GM19239 (cell line): ENCODE measurements at places on chromosomes 3 and 15.

DNA sequence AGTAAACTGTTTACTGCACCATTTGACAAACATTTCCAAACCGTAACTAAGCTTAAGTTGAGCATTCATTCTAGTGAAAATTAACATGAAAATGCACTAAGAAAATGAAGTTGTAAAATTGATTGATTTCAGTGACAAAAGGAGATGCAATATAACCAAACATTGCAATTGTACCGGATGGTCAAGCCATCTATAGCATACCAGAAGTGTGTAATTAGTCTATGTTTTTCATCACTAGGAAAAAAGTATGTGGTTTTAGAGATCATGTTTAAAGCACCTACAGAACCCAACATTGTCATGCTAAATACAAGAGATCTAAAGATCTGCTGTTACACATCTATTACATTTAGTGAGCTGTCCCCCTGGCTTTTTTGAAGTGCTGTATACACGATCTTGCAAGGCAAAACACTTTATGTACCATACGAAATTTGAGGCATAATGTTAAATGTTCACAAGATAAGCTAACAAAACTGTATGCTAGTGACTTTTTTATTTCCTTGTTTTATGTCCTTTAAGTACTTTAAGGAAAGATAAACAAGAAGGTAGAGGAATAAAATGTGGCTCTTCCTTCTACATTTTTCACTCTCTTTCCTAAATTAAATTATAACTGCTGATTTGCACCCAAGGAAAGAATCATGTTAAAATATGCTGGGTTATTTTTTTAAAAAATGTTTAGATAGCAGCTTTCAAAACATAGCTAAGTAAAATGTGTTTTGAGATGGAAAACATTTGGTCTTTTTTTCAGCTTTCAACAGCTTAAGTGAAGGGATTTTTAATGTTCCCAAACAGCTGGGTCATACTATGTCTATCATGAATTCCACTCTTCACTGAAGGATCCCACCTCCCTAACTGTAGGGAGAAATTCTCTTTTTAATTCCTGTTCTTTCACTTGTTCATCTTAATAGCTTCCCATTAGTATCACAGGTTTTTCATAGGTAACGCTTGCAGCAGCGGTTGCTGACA is 498.0 kb downstream of the MECOM start:
- no peak for DNase-seq

DNA sequence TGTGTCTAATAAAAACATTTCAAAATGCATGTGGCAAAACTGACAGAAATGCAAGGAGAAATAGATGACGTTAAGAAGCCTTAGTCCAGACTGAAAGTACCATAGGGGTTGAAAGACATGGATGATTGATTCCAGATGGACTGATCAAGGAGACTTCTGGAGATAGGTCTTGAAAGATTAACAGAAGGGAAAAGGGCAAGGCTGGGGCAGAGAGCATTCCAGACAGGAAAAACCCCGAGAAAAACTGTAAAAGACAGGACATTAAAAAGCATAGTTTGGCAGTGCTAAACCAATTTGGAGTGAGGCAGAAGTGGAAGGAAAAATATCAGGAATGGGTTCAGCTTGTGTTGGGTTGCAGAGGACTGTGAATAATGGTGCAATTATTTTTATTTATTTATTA is 375.2 kb upstream of the SGO1 start:
- DNase-seq = no peak

- DNase-seq = no peak
Observed at GRCh38 chr15:99042892-99043291, 35.3 kb upstream of the PGPEP1L start.

DNA sequence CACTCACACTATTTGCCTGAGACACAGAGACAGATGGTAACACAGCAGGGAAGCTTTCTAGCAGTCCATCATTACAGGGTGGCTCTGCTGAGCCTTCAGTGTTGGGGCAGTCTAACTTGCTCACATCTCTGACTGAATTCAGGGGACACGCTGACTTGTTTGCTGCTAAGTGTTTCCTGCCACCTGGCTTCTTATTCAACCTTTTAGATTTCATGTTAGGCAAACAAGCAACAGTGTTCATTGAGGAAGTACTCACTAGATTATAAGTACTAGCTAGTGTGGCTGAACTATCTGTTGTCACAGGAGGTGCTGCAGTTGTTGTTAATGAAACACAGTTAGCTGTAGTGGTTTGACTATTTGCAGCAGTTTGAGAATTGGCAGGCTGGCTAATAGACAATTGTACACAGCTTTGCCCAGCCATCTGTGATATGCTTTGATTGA is 37.3 kb downstream of the USF3 start:
- DNase-seq = no peak

GRCh38 chr3:158313338-158313927 is 203.5 kb downstream of the RSRC1 start:
- DNase-seq = no peak

- DNase-seq = no peak
Observed at GRCh38 chr3:30516238-30516637, 90.2 kb upstream of the TGFBR2 start.

GRCh38 chr3:45317710-45318109 is 70.7 kb upstream of the LARS2 start:
- no peak for DNase-seq

DNA sequence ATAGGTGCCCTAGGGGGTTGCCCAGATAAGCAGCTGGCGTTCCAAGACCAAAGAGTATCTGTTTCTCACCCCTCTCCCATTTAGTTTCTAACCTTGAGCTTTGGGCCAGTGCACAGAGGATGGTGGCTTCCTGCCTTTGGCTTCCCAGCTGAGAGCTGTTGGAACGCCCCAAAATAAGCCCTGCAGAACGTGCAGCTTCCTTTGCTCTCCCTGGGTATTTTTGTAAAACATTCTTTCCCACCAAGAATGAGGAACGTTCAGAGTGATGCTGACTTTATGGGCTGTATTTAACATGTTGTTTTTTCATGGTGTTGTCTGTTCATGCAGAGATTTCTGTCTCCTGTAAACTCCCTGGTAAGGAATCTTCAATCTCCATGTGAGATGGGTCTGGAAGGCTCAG is 63.8 kb downstream of the LPP start:
- no peak for DNase-seq

DNA sequence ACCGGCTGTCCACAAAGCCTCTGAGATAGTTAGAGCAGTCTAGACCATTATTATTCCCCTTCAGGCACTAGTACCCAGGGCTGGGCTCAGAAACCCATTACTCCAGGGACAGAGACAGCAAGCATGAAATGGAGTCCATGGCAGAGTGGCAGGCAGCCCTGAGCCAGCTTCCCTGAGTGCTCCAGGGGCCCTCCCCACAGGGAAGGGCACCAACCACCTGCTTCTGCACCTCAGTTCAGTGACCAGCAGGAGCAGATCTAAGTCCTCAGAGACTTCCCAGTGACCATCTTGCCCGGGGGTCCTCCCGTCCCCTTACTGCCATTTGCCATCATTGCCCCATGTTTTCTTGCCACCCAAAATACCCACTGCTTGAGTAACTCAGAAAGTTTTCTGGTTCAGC is 62.0 kb downstream of the DAPK2 start:
- no peak for DNase-seq

GRCh38 chr3:120858521-120858920 is 49.5 kb upstream of the STXBP5L start:
- DNase-seq = no peak

DNA sequence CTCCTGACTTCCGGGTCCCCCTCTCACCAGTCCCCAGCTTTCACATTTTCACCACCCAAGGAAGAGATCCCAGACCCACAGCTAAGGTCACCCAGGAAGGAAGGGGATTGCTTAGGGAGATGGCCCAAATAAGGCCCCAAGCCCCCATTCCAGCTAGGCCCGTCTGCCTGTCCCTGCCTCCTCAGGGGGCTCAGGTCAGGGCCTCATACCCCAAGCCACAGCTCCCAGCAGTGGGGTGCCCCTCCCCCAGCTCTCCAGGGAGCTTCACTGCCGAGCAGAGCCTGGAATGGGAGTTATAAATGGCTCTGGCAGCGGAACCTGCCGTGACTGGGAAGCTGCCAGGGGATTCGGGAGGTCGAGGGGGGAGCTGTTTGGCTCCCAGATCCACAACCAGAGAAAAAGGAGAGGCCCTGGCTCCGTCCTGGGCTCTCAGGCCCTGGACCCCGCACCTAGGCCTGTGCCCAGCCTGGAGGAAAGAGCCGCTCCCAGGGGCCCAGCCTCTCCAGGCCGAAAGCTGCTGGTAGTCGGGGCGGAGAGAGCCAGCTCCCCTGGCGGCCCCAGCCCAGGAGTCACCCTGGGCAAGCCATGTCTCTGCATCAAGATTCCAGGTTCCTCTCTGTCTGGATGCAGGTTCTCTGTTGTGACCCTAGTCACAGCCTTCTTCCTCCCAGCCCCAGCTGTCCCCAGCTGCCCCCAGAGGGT is 550 bp downstream of the CCDC9B start:
- DNase-seq = no peak

- DNase-seq = no peak
Observed at GRCh38 chr15:57335293-57335715, 41.0 kb upstream of the CGNL1 start.

DNA sequence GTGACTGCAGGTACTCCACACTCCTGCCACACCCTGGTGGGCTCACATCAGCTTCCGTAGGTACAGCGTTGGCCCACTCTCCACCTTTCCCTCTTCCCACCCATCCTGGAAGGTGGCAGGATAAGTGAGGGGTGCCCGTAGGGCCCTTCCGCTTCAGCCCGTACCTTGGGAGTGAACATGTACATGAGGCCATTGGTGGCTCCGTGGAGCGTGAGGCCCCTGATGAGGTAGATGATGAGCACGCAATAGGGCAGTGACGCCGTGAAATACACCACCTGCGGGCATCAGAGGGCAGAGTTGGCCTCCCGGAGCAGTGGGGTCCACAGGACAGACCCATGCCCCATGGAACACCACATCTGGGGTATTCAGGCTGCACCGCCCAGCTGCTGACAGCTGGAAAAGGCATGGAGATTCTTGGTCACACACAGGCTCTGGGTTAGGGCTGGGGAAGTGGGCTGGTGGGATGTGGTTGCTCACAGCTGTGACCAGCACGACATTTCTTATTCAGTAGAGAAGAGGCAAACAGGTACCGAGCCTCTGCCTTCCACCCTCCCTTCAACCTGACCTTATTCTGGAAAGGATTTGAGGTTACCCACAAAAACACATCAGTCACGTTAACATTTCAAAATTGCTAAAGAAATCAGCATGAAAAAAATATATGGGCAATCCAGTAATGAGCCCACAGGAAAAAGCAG is 23.8 kb downstream of the SLC6A20 start:
- no peak for DNase-seq

GRCh38 chr3:33171580-33171979 is 47.0 kb downstream of the SUSD5 start:
- DNase-seq = no peak

DNA sequence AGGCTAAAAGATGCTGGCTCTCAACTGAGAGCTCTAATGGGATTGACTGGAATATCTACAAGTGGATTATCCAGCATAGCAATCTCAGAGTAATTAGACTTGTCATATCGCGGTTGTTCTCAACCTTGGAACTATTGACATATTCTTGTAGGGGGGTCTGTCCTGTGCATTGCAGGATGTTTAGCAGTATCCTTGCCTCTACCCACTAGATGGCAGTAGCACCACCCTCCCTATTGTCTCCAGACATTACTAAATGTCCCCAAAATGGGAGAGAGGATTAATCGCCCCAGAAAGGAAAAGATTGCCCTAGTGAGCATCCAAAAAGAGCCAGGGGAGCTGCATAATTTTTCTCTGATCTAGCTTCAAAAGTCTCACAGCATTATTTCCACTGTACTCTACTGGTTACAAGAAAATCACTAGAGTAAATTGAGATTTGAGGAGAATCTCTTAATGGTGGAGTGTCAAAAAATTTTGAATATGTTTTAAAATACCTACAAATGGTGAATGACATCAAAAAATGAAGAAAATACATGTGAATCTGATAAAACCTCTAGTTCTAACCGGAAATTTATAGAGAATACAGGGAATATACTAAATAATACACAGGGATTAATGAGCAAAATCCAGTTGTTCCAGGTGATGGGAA is 388.2 kb upstream of the AGTR1 start:
- DNase-seq = no peak

DNA sequence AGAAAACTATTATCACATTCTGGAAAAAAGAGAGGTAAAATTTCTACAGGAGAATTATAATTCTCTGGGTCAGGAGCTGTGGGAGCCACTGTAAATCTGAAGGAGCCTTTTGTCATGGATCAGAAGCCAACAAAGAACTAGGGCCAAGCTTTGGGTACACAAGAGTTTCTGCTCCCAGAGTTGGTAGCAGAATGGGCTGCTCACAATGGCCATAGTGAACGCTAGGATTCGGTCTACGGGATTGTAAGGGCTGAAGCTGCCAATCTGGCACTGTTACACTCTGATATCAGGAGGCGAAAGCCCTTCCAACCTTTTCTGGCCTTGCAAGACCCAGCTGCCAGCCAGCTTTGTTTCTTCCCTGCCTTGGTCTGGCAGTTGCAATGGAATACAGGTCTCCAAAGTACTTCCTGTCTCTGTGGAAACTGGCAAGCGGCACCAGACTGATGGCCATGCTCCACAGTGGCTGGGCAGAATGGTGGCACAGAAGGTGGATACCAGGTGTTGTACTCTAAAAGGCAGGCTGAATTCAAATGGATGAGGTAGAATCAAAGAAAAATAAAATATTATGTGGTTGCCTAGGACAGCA is 831.7 kb downstream of the CADM2 start:
- no peak for DNase-seq

GRCh38 chr15:97892167-97892938 is 68.2 kb upstream of the ARRDC4 start:
- no peak for DNase-seq

DNA sequence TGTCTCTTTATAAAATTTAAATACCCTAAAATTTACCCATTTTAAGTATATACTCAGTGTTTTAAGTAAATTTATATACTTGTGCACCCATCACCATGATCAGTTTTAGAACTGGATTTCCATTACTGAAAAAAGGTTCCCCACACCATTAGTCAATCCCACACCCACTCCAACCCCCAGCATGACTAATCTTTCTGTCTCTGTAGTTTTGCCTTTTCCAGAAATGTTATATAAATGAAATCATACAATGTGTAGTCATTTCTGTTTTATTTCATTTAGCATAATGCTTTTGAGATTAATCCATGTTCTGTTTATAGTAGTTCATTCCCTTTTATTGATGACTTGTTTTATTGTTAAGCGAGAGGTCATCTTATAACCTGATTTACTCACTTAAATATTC is 66.1 kb upstream of the LIMD1 start:
- DNase-seq = no peak
